ENCODE measurements at places on chromosomes 3 and 15.

- ATAC-seq: no peak
Observed at GRCh38 chr3:46901061-46901460, 23.5 kb downstream of the PTH1R start.

- no peak for ATAC-seq
Observed at GRCh38 chr3:123081718-123082369, 15.0 kb downstream of the PDIA5 start.

DNA sequence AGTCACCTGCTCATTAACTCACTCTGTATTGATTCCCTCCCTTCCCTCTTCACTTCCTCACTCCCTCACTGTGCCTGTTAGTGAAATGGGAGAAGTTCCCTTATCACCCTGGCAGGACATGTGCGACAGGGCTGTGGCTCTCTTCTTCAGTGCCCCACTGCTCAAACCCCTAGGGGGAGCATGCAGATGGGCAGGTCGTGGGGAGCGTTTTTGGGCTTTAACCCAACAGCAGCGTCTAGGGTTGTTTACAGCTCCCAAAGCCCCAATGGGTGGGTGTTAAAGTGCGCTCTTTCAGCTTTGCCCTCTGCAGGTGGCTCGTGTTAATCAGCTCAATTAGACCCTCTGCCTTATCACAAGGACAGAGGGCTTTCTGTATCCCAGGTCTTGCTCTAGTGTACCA, 447.8 kb upstream of the PROK2 start:
- ATAC-seq: no peak

GRCh38 chr3:99365979-99366378, 272.4 kb upstream of the COL8A1 start:
- no peak for ATAC-seq

DNA sequence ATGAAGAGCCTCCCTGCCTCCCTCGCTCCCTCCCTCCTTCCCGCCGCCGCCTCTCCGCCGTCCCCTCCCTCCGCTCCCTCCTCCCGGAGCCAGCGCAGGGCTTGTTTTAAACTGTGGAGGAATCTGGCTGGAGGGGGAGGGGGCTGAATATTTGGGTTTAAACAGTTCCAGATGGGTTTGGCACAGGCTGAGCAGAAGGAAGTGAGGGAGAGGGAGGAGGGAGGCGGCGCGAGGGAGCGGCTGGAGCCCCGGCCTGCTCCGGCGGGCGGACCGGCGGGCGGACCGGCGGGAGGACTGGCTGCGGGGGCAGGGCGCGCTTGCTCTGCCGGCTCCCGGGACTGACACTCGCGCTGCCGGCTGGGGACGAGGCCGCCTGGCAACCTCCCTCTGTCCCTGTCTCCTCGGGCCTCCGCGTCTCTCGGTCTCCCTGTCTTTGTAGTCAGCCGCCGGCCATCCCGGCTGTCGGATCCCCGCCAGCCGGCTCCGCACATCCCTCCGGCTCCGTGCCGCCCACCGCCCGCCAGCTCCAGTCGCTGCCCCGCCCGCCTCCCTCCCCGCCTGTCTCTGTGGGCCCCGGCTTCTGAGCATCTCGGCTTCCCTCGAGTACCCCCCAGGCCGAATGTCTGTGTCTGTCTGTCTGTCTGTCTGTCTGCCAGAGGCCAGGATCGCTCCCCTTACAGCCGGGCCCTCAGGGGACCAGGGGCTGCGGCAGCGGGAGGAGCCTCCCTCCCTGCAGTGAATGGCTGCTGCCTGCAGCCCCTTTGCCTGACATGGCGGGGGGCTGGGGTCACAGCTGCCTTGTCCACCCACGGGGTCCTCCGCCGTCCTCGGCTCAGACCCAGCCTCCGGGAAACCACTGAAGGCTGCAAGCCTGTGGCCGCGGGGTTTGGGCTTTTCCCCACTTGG, 7.6 kb downstream of the EPHB3 start:
- peak; percentile 88 for ATAC-seq

DNA sequence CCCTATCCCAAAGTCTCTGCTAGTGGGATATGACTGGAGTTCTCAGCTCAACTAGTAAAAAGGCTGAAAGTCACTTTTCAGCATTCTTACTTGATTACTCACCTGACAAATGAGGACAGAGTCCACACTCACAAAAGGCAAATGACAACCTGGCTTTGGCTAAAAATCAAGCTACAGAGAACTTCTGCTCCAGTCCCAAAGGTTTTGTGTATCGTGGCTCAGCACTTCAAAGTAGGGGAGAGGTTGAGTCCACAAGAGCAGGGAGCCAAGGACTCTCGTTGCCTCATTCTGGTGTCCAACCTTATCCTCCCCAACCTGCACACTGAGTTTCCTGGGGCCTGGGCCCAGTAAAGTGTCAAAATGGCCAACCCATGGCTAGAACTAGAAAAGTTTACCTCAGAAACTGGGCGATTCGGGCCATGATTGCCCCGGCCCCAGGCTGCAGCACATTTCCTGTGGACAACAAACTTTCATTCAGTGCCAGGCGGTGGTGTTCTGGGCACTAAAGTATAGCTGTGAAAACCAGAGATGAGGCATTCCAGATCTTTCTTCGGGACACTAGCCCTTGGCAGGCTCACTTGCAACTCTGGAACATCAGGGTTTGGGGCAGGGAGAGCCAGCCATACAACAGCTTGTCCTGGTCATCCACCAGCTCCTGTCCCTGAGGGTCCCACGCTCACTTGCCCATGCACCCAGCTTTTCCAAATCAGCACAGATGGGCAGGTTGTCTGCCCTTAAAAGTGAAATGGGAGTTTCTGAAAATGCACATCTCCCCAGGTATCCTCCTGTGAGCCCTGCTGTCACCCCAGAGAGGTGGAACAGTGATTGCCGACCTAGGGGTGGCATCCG, 3.1 kb downstream of the ACAA1 start:
- no peak for ATAC-seq

GRCh38 chr3:129992781-129993180, 18.3 kb downstream of the TRH start:
- ATAC-seq: no peak

DNA sequence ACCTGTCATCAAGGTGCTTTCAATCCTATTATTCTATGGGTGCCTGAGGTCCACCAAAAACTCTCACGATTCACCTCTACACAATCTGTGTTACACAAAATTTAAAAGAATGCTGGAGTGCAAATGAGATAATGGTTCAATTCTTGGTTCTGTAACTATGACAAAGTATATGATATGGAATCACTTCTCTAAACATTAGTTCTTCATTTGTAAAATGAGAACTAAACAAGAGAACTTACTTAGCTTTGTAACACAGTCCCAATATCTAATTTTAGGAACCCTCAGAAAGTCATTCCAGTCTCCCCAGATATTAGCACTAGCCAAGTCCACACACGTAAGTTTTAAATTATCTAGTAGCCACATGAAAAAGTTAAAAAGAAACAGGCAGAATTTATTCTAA, 111.5 kb downstream of the TBL1XR1 start:
- ATAC-seq: no peak

DNA sequence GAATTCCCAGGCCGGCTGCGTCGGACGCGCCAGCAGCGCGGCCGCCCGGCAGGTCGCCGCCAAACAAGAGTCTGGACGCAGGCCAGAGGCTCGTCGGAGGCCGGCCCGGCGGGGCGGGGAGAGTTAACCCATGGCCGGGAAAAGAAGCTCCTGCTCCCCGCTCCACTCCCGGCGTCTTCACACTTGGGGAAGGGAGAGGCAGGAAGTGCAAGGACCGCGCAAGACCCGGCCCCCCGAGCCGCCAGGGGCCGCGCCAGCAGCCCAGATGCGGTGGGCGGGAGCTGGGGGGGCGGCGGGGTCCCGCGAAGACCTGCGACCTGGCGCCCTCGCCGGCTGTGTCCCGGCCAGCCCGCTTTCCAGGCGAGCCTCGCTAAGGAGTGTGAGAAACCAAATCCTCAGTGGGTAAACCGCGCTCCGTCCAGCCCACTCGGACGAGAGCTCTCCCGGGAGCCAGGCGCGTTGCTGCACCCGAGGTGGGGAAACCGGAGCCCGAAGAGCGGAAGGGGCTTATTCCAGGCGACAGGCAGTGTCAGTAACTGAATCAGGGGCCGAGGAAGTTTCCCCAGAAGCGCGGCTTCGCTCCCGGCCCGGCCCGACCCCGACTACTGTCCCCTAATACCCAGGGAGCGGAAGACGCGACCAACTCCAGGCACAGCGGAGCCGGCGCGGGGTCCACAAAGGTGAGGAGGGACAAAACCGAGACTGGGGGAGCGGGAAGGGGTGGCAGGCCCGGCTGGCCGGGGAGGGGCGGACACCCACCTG, 721 bp downstream of the ADAMTS7 start:
- ATAC-seq: peak; percentile 32

GRCh38 chr3:81951636-81952035, 190.2 kb upstream of the GBE1 start:
- no peak for ATAC-seq
